Activated CD4-positive, CD25-positive, alpha-beta regulatory T cell treated with anti-CD3 and anti-CD28 coated beads, Interleukin-2, amount 50 U/mL, for 24 hours (primary cell): ENCODE measurements at places on chromosomes 1 and 21.

GRCh38 chr1:151853411-151853943, at the start of gene THEM5:
Gene THEM5 (minus strand): TSS chr1:151853712. CDS start chr1:151853565, 147 bp downstream.
- no peak for ATAC-seq

GRCh38 chr1:178500091-178500770, 3.5 kb upstream of the CLEC20A start:
- ATAC-seq: no peak

DNA sequence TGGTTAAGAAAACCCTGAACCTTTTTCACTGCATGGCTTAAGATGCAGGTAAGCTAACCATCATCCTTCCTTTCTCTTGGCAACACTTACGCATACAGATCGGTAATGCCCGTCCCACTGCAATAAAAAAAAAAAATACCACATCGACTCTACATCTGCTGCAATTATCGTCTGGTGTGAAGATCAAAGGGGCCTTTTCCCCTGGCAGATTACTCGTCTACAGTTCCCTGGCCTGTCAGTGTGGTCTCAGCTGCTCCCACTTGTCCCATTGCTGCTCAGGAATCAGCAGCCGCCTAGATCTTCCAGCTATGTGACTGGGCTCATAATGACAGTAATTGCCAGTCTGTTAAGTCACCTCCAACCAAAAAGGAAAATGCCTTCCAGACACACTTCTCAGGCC, 133.1 kb downstream of the SETD4 start:
- no peak for ATAC-seq

GRCh38 chr1:224710196-224710595, 94.1 kb downstream of the CNIH3 start:
- no peak for ATAC-seq

DNA sequence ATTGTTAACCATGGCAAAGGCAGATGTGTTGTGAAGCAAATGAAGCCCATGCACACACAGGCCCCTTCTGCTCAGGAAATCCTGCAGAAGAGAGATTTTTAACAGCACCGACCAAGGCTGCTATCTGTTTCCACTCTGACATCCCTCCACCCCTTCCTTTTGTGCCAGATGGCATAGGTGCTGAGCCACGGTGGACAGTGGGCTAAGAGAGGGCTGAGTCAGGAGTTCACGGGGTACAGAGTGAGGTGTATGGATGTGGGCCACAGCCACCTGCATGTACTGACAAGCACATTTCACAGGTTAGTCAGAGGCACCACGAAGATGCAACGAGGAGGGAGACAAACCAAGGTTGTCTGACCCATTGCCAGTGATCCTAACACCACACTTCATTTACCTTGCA, 9.5 kb downstream of the RSPH1 start:
- no peak for ATAC-seq

GRCh38 chr21:34342476-34342875, 21.3 kb upstream of the KCNE2 start:
- ATAC-seq: no peak

DNA sequence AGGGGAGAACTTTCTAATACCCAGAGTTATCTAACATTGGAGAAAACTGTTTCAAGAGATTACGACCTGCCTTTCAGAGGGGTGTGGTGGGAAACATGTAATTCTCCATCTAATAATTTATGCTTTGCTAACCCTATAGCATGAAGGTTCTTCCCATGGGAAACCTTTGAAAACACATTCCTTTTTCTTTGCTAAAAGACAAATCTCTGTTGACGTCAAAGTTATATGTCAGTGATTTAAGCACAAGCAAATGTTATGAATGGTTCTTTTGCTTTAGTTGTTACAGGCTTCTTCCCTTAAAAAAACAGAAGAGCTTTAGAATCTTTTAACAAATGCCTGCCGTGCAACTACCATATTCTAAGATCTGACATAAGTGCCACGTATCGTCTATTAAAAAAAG, 19.2 kb downstream of the FMO2 start:
- no peak for ATAC-seq

DNA sequence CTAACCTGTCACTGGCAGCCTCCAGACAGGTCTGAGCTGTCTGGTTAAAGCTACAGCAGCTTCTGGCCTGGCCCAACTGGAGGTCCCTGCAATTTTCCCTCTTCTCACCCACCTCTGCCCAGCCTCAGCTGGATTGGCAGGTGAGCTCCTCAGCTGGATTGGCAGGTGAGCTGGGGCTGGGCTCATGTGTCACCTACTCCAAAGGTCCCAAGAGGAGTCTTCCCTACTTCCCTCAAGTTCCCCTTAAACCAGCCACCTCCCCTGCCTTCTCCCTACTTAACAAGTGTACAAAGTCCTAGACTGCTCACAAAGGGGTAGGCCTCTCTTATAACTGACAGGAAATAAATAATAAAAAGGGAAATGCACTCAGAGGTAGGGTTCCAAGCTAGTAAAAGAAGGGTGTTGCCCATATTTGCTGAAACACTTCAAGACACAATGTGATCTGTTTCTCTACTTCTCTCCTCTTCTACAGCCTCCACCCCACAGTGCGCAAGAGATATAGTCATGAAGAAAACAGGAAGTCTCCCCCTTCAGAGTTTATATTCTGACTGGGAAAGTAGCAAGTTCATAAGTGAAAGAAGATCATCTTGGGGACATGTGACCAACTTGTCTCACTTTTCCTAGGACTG, at the start of gene GPA33:
Gene GPA33 (minus strand): TSS at position 64 of the 629 bp plus-strand sequence. CDS start 90 bp downstream, outside the sequence.
- ATAC-seq: peak; percentile 80

DNA sequence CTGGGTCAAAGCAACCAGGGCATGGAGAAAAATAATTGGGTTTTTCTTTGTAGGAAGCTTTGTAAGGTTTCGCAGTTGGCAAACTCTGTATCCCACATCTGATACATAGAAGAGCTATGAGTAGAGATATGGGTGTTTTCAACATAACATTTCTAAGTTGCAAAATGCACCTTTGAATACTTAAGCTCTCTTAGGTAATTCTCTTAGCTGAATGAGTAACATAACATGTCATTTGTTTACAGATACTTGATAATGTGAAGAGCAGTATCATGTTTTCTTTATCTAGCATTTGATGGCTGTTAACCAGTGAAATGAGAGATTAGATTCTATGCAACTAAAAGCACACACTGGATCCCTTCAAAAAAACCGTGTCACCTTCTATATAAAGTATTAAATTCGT, 21.6 kb downstream of the RAVER2 start:
- ATAC-seq: no peak

GRCh38 chr21:28632755-28633408, 359.8 kb downstream of the LTN1 start:
- no peak for ATAC-seq

DNA sequence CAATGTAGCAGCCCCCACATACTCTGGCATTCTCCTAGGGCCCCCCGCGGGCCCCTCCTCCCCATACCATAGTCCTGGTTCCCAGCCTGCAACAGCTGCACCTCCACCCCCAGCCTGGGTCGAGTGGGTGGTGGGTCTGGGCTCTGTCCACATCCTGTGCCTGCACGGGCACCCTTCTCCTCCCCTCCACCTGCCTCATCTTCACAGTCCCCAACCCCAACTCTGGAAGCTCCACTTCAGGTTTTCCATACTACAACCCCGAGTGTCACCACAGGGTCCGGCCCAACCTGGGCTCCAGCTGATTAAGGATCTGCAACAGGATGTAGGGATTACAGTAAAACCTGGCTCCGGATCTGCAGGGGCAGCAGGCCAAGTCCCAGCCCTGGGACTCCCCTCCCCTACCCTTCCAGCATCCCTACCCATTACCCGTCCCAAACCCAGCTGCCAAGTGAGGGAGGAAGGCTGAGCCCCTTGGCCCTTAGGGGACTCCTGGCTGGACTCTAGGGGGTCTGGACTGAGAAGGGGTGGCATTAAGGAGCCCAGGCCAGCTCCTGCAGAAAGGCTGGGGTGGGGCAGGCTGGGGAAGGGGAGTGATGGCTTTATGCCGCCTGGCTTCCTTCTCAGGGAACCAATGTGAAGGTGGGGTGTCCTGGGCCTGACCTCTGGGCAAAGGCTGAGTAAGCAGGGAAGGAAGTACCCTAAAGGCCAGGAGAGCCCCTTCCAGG, 116.8 kb downstream of the CASZ1 start:
- no peak for ATAC-seq

- ATAC-seq: no peak
These were observed 136.8 kb upstream of the SGIP1 start for GRCh38 chr1:66397192-66397591.

- ATAC-seq: peak; percentile 55
These were observed 8.9 kb downstream of the SLAMF1 start for GRCh38 chr1:160637821-160638539.

GRCh38 chr1:110722807-110723206, 48.1 kb upstream of the KCNA3 start:
- no peak for ATAC-seq

GRCh38 chr1:22177354-22178003, 34.6 kb upstream of the WNT4 start:
- peak; percentile 68 for ATAC-seq

DNA sequence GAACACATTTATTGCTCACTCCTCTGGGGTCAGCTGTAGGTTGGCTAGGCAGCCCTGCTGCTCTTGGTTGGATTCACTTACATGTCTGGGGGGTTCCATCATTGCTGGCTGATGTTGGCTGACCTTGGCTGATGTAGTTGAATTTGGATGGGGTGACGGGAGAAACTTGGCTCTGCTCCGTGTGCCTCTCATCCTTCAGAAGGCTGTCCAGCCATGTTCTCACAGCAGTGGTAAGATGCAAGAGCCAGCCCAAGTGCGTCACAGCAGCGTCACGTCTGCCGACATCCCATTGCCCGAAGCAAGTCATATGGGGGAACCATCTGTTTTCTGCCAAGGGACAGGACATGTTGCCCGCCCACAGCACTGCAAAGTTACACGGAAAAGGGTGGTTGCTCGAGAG, 613.5 kb downstream of the MATN1 start:
- no peak for ATAC-seq
